HCT116 (cell line): ENCODE measurements at places on chromosomes 16 and 17.

- no peak for DNase-seq
Observed at GRCh38 chr17:66939461-66940114, 24.9 kb upstream of the CACNG4 start.

DNA sequence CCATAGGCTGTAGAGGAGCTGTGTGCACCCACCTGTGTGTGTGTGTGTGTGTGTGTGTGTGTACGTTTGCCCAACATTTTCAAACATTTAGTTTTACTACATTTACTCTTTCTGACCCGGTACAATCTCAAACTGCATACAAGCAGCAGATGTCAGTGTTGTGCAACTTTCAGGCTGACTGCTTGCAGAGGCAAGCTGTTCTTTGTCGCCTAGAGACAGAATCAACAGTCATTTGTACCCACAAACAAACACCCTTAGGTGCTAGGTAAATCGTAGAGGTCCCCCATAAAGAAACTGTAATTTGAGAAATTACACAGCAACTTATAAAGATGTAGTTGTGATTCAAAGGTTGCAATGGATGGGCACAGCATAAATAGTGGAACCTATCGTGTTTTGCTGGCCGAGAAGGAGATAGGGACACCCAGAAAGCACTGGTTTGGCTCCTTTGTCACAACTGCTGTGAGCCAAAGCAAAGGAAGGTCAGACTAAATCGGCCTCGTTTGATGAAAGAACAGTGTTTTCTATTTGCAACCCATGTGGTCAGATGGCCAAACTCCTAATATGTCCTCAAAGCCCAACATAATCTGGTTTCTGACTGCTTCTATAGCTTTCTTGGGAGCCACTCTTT is 478.4 kb downstream of the TOX3 start:
- no peak for DNase-seq

- DNase-seq = no peak
Observed at GRCh38 chr17:82028966-82029365, 2.5 kb upstream of the RAC3 start.

DNA sequence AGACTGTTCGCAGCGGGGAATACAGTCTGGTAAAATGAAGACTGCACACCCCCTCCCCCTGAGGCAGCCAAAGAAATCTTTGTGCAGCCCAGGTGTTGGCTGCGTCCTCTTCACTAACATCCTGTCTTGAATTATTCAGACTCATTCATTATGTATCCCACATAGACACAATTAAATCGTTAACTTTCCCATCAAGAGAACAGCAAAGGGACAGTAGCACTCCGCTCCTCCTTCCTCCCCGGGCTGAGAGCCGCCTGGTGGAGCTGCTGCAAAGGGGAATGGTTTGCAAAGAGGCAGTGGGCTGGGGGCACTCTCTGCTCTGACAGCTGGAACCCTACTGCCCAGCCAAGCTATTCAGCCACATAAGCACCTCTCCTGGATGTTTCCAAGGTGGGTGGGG is 290.0 kb upstream of the SOX9 start:
- DNase-seq = no peak

DNA sequence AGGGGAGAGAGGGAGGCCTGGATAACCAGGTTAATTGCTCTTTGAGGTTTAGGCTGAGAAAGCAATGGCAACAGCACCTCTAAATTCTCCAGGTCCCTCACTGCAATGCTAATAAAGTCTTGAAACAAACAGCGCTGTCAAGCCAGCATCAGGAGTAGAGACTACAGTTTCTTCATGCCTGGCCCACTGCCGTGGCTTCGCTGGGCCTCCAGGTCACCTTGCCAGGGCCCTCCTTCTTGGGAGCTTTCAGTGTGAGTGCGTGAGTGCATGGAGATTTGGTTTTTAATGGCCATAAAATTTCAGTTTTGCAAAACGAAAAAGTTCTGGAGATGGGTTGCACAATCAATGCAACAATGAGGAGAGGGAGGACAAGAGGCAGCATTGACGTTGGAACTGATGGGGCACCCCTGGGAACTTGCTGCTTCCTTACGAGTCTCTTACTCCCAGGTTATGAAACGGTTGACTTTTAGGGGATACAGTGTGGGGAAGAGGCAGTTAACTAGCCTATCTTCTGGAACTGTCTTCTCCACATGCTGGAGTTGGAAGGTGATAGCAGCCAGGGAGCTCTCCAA is 229.4 kb downstream of the XYLT1 start:
- DNase-seq = no peak

GRCh38 chr16:64242492-64242891 is 879.4 kb downstream of the CDH11 start:
- no peak for DNase-seq

GRCh38 chr16:13552062-13552959 is 367.6 kb upstream of the ERCC4 start:
- DNase-seq = no peak

DNA sequence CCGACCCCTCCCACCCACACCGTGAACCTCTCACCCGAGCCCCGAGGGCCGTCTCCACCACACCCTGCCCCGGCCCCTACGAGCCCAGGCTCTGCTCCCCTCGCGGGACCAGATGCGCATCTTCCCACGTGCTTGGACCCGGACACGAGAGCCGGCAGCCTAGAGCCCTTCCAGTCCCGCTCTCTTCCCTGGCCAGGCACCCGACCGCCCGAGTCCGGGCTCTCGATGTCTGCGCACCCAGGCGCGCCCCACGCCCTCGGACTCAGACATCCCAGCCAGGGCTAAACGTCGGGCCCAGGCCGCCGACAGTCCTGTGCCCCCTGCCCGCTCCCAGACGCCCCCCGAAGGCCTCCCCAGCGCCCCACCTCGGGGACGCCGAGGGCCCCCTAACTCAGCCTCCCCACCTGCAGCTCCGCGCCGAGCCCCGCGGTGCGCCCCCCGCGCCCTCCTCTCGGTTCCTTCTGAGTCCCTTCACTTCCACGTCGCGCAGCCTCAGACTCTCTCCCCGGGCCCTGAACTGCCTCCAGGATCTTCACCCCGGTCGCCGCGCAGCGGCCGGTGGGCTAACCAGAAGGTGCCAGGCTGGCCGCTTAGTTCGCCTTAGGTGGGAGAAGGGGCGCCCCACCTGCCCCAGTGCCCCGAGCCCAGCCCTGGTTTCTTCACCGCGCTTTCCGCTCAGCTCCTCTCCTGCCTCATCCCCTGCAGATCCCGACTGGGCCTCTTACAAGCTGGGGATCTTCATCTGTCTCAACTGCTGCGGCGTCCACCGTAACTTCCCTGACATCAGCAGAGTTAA is 688 bp downstream of the ADAP2 start:
- no peak for DNase-seq

- no peak for DNase-seq
Observed at GRCh38 chr16:88888461-88889387, 22.3 kb upstream of the PABPN1L start.

DNA sequence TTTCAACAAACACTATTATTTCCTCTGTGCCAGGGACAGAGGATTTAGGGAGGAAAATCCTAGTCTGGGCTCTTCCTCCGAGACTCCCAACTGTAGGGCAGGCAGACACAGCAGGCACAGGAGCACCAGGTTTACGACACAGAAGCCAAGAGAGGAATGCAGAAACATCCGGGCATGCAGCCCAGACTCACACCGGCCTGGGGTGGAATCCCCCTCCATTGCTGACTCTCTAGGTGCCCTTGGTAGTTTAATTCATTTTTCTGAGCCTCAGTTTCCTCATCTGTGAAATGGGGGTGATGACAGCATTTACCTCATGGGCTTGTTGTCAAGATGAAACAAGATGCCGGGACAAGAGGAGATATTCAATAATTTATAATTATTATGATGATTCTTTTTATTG is 14.9 kb downstream of the CA4 start:
- DNase-seq = no peak

DNA sequence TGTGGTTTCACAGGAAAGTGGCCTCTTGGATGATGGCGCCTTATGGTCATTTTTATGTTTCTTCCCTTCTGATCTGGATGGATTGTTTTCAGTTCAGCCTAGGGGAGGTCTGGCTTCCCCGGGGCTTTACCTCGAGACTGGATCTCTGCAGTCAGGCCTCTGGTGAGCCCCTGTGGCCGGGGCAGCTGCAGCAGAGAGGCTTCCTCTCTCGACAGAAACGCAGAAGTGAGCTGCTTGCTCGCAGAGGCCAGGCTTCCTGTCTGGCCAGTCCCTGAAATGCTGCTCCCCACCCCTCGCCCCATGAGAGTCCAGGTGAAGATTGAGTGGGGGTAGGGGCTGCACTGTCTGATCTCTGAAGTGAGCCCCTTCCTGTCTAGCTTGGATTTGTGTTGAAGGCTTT is 44.0 kb downstream of the PLCG2 start:
- DNase-seq = no peak

DNA sequence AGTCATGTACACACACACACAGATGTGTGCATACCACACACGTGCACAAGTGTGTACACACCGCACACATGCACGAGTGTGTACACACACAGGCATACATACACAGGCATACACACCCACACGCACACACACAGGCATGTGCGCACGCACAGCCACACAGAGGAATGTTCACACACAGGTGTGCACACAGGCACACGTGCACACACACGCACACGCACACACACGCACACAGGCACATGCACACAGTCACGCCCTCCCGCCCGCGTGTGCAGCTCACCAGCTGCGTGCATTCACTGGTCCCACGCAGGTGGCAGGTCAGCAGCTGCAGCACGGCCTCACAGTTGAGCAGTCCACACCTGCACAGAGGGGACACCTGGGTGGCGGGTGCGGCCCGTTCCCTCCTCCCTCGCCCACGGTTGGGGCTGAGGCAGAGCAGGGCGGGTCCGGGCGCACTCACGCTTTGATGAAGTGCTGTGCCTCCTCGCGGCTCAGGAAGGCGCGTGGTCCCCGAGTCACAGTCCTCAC is 7.7 kb downstream of the TEPSIN start:
- DNase-seq = no peak

- no peak for DNase-seq
Observed at GRCh38 chr17:78343543-78344201, 16.2 kb downstream of the SOCS3 start.

DNA sequence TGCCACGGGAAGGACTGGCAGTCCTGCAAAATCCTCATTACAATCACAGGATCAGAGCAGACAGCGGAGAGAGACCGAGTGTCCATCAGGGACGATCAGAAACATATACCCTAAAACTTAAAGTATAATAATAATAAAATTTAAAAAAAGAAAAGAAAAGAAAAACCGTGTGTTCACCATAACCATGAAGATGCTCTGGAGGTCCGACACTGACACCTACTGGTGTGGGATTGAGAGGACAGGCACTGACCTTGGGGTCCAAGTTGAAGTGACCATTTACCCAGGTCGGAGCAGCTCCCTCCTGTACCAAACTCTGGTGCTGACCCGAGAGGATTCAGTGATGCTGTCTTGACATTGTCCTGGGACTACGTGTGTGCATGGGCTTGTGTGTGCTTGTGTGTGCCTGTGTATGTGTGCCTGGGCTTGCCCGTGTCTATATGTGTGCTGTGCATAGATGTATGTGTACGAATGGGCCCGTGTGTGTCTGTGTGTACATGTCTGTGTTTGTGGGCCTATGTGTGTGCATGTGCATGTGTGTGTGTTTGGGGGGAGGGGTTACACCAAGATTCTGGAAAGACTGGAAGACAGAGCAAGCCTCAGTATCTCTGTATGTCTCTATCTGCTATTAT is 10.0 kb upstream of the CD300LD start:
- DNase-seq = peak; percentile 53

- DNase-seq = peak; percentile 61
Observed at GRCh38 chr16:1991948-1992703, 2.4 kb downstream of the SYNGR3 start.
